NCI-H774 (cell line): ENCODE measurements at places on chromosomes 7 and 10.
A peak's percentile ranks its signal among the peaks of the same experiment; 100 is the strongest.

DNA sequence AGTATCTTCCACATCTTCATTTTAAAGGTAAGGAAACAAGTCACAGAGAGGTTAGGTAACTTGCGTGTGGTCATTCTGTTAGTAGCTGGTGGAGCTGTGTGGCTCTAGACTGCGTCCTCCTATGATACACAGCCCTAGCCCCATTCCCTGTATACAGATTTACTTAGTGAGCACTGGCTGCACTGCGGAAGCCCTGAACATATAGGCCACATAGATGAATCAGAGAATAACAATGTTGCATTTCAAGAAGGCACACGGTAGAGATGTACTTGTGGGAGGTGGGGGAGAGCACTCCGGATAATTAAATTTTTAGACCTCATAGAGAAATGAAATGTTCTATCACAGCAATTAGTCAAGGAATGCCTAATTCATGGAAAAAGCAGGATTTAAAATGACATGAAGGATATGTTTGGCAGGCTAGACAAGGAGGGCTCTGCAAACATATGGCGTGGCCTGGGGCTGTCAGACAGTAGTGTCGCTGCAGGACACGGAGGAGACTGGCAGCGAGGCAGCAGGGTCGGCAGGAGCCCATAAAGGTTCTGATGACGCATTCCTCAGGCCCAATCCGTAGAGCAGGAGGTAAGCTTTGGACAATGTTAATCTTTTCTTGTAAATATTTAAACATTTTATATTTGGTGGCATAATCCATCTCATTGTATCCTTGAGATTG is 29.5 kb downstream of the RAB11FIP2 start:
- no peak for DNase-seq

DNA sequence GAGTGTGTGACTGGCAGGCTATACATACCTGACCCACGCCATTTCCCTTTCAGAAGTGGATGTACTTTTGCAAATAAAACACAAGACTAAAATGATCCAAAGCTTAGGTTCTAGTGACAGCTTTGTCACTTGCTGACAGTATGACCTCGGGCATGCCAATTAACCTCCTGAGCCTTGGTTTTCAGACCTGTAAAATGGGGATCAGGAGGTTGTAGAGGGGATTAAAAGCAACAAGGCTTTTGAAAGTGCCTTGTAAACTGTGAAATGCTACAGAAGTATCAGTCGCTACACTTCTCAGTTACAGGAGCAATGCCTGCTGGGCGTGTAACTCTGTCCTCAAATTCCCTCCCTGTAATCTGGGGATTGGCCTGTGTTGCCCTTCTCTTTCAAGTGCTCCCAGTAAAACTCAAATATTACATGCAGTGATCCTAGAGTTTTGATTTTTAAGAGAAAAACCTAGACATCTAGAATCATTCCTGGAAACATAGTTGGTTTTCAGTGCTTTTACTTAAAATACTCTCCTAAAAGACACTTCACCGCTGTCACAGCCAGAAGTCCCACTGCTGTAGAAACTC is 8.8 kb upstream of the GRB10 start:
- no peak for DNase-seq

DNA sequence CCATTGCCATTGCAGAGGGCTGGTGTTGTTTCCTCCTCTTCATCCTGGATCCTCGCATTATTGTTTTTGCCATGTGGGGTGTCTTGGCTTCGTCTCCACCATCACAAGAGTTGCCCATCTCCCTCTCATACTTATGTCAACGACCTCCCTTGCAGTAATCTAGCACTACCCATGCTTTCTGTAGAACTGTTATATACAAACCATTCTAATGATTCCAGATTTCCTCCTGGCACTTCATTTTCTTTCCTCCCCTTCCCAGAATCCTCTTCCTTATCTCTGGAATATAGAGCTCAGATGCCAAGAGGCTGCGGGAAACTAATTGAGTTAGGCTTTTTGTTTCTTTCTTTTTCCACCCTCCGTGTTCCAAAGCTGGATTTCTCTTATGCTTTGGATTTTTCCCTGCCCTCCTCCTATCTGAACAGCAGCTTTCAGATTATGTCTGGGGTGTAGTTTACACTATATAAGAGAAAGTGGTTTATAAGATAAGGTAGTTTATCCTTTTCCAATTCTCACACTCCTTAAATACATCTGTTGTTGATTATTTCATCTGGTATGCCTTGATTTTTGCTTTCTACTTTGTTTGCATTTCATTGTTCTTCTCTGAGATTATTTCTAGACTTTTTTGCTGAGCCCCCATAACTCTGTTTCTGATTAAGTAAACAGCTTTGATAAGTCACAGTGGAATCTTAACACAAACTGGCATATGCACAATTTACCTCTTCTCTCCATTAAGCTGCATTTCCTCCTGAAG is 264.1 kb downstream of the BICC1 start:
- DNase-seq = no peak

DNA sequence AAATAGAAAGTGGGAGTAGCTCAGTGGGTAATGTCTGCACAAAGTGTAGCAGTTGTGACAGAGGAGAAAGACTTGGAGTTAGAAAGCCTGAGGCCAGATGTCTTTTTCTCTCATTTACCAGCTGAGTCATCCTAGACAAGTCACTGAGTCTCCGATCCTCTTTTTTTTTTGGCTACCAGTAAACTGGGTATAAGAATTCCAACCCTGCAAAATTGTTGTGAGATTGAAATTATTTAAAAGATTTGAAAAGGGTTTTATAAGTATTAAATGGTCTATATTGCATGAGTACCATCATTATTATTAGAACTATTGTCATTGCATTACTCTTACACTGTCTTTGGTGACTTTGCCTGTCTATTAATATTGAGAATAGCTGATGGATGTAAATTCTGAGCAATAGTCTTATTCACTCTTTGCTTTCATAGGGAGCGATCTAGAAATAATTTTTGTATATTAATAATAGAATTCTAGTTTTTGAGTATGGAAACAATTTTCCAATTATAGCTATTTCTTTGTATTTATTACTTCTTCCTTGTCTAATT is 74.0 kb downstream of the ARID5B start:
- DNase-seq = no peak

DNA sequence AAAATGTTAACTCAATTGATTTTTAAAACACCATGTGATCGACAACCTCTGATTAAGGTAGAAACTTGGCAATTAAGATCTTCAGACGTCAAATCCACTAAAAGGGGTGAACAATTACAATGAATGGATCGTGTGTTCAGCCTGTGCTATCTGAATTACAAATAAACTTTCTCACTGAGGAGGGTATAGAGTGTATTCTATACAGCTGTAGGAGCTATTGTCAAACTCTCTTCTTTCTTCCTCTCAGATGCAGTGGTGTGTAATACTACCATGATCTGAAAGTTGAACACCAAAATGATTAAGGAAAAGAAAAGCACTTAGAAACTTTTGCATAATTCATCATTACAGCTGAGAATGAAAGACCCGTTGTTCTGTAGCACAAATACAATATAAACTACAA is 32.2 kb upstream of the MACC1 start:
- DNase-seq = no peak

DNA sequence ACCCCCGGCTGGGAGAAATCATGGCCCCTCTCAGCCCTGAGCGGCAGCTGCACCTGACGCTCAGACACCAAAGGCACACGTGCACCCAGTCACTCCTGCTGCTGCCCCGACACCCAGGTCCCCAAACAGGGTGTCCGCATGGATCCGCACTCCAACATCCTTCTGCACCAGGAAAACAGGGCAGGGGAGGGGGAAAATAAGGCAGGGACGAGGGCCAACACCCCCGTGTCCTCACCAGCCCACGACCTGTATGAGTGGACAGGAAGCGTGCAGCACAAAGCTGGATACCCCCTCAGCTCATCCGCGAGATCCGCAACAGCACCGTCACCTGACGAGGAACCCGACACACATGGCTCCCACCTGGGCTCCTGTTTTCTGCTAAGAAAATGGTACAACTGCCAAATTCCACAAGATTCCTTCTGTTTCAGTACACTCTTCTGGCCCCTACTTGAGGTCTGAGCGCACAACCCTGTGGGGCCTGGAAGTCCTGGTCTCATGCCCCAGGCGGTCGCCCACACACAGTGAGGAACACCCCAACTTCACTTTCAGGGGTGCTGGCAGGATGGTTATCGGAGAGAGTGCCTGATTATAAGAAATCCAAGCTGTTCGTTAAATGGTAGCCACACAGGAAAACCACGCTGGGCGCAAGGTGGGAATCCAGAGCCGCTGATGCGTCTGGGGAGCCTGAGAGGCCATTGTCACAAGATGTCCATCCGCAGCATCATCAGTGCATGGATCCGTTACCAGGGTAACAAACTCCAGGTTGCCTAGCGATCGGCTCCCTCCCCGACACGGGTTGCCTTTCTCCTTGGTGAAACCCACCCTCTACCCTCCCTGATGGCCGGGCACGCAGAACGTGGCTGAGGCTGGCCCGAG is 63.6 kb downstream of the ZRANB1 start:
- DNase-seq = no peak

- DNase-seq = no peak
Observed at GRCh38 chr10:52353205-52353604, 39.1 kb downstream of the DKK1 start.

- no peak for DNase-seq
Observed at GRCh38 chr7:129457101-129457500, 22.9 kb downstream of the STRIP2 start.

GRCh38 chr7:5448378-5449037 is 24.9 kb upstream of the TNRC18 start:
- no peak for DNase-seq

DNA sequence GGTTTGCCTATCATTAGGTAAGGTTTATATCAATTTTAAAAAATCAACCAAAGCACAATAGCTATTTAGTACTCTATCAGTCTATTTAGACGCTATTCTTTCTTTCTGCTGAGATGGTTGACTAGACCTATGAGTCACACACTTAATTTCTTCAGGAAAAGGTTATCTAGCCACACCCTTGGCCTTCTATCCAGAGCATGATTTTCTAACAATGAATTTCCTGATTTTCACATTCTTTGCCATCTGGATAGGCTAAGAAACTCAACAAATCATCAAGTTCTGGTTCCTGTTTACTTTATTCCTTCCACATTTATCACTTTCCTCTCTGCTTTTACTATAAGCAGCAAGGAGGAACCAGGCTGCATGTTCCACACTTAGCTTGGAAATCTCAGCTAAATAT is 8.1 kb downstream of the PRPS1L1 start:
- DNase-seq = no peak

- DNase-seq = no peak
Observed at GRCh38 chr10:130857631-130858295, 453.8 kb downstream of the TCERG1L start.

- peak; percentile 60 for DNase-seq
Observed at GRCh38 chr7:48424731-48425130, 253.5 kb downstream of the ABCA13 start.

GRCh38 chr7:75867390-75867717 is 11.5 kb upstream of the RHBDD2 start:
- no peak for DNase-seq

DNA sequence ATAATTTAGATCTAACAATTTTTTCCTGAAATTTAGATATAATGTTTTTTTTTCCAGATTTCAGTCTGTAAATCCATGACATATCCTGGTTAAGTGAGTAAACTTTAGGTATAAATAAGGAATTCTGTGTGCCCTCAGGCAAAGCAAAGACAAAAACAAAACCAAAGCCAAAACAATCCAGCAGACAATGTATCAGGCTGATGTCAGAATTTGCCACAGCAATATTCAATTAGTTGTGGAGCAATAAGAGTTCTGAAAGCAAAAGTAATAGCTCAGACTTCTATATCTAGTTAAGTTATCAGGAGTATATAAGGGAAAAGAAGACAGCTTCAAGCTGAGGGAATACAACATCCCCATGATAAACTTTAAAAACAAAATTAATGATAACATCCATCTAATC is 82.0 kb downstream of the MKX start:
- DNase-seq = no peak

- no peak for DNase-seq
Observed at GRCh38 chr7:109996411-109996810, 1094.5 kb upstream of the LRRN3 start.

GRCh38 chr7:95553939-95554338 is 42.4 kb downstream of the PDK4 start:
- no peak for DNase-seq

- no peak for DNase-seq
Observed at GRCh38 chr7:44067064-44067951, 1.9 kb upstream of the PGAM2 start.

DNA sequence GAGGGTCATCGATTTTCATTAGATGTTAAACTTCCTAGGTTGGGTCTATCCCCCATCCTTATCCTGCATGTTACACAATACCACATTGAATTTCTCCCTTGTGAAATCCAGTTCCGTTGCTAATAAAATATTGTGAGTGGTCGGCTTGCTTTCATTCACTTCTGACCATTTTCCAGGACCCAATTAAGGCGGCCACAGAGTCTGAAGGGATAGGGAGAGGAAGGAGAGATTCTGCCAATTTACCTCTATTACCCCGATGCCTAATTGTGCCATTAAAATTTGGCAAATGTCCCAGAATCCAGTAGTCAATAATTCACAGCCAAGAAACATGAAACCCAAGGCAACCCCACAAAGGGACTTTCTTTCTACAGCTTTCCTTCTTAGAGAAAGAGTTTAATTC is 129.9 kb downstream of the IPMK start:
- DNase-seq = peak; percentile 26

GRCh38 chr10:112805701-112806100 is 144.3 kb upstream of the TCF7L2 start:
- no peak for DNase-seq

- no peak for DNase-seq
Observed at GRCh38 chr7:158050978-158051651, 536.5 kb downstream of the PTPRN2 start.

DNA sequence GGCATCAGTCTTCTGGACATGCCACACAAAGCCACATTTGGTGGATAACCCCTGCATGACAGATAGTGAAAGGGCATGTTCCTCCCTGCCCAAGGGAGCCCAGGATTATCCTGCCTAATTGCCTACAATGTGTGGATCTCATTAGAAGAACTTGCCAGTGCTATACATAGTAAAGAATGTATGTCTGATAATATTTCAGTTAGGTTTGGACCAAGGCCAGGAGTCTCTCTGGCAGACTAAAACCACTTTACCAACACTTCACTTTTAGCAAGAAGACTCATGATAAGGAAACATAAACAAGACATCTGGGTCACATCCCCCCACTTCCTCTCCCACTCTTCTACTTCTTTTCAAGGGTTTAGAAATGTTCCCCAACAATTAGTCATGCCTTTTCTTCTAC is 196.7 kb downstream of the MTERF1 start:
- no peak for DNase-seq

DNA sequence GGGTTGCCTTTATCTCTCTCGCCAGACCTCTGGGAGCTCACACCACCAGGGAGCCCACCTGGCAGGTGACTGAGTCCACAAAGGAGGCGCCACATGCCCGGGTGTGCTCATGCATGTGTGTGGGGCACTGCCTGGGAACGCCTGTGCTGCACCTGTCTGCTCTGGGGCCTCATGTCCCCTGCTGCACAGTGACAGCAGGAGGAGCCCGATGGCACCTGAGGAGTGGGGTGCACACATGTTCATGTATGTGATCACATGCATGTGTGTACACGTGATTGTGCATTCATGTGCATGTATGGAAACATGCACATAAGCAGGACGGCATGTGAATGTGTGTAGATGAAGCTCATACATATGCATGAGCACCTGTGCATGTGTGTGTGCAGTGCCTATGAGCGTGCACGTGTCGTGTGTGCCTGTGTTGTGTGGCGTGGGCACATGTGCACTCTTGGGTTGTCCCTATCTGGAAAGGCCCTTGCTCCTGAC is 22.0 kb downstream of the YKT6 start:
- peak; percentile 4 for DNase-seq

GRCh38 chr10:131445623-131446022 is 134.1 kb upstream of the TCERG1L start:
- no peak for DNase-seq
